ENCODE measurements at places on chromosomes 6 and 20.

- DNase-seq, result no peak
Observed at GRCh38 chr6:3236005-3236404, 8.6 kb upstream of the TUBB2B start.

GRCh38 chr6:11202513-11203305, 29.8 kb downstream of the NEDD9 start:
- DNase-seq, result no peak

DNA sequence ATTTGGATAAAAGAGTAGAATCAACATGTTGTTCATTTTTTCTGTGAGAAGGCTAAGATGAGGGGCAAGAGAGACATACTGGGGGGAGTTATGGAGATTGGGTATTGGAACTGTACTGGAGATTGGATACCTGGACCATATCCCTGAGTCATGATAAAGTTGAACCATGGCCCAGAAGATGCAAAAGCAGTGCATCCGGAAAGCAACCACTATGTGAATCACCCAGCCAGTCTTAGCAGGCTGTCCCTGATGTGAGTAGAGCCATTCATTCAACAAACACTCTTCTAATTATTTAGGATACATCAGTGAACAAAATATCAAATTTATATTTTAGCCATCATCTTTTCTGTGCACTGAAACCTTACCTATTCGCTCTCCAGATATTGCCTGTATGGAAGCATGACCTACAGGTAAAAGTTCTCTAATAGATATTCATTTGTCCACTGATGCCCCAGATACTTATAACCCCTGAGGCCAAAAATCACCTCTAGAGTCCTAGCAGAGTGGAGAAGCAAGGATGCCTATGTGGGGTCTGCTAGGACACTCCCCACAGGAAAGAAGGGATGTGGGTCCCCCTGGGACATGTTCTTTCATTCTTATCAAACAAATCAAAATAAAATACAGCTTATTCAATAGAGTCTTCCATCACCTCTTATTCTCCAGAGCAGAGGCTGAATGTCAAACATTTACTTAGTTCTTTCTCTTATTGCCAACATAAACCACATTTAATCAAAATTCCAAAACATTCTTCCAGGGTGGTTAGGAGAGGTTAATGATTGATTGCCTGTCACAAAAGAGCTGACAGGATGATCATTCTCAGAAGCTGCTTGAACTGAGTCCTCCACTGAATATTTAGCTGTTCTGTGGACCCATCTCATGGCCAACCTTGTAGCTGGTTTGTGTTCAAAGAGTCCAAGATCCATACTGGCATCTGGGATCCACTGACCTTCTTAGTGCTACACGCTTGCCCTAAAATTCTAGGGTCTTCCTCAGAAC, 37.0 kb upstream of the PKHD1 start:
- no peak for DNase-seq

DNA sequence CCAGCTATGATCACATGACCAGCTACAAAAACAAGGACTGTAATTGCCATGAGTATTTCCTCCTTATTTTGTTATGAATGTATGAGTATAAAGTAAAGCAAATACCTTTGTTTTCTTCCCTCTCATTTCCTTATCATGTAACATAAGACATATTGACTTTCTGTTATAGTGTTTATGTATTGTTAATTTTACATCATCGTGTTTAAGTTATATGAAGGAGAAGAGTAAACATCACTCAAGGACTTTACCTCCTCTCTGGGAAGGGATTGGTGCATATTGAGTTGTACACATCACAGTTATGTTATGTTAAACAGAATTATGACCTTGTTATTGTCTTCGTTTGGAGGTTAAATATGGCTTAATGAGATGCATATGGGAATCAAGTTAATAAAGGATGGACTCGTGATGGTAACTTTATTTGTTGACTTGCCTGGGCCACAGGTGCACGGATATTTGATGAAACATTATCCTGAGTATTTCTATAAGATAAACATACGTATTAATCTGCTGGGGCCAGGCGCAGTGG, 57.3 kb upstream of the CNKSR3 start:
- no peak for DNase-seq

- peak; percentile 12 for DNase-seq
Observed at GRCh38 chr20:1844325-1845162, 50.7 kb upstream of the SIRPA start.

DNA sequence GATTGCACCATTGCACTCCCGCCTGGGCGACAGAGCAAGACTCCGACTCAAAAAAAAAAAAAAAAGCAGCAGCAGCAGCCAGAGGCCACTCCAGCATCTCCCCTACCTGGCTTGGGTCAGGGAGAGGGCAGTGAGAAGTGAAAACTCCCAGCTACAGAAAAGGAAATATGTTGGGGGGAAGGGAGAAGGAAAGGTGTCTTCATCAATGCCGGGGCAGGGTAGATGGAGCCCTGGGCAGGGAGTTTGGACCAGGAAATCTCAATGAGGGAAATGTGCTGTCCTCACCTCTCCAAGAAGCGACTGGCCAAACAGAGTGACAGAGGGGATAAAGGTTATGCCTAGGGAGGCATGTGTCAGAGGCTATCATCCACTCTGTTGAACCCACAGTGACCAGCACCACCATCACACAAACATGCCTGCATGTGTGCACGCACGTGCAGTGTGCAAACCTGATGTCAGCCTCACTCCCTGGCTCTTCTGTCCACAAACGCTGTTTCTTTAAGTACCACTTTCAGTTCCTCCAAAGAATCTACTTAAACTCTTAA, 887 bp upstream of the AIF1 start:
- no peak for DNase-seq
